ENCODE measurements at places on chromosomes 3 and 15.

DNA sequence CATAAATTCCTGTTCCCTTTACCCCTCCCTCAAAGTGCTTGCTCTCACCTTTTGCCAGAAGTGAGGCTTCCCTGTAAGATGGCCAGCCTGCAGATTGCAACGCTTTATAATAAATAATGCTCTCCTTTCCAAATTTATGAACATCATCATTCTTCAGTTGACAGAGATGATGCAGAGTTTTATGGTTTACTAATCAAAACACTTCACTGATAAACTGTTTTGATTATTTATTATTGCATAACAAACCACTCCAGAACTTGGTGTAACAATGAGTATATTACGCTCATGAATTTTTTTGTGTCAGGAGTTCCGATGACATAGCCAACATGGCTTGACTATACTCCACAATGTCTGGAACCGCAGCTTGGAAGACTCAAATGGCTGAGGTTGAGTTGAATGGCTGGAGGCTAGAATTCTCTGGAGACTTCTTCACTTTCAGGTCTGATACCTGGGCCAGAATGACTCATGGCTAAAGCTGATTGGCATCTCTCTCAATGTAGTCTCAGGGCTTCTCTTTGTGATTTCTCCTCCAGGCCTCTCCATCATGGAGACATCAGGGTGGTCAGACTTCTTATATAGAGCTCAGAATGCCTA is 27.3 kb upstream of the TGFBR2 start:
- no peak for DNase-seq

- DNase-seq, result no peak
Measured at GRCh38 chr3:62255758-62256157, 117.6 kb downstream of the FEZF2 start.

GRCh38 chr15:81809543-81809942 is 236.3 kb downstream of the MEX3B start:
- no peak for DNase-seq

DNA sequence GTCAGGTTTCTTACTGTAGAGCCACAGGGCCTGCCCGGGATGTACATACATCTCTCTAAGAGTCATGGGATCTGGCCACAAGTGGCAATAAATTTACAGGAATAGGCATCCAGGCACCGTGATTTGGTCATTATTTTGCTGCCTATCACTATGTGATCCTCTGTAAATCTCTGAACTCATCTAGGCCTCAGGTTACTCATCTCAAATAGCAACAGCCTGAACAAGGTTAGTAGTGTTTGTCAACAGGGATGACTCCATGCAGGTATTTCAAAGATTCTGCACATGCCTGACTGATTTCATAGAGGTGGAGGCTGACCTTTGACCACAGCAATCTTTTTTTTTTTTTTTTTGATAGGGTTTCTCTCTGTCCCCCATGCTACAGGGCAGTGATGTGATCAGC is 88.8 kb upstream of the TBL1XR1 start:
- DNase-seq, result no peak

DNA sequence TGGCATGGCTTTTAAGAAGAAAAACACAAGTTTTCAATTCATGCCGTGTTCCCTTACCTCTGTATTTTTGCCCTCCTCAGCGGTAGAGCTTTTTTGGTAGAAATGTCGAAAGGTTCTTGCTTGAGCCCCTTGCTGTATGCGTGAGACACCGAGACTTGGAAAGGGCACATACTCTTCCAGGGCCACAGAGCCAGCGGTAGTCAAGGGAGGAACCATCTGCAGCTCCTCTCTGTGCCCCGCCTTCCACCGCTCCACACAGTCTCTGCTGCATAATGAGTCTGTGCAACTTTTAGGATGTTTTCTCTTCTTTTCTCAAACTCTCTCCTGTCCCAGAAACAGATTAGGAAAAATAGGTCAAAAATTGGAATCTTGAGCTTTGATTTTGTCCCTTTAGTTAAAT is 77.5 kb downstream of the LPP start:
- DNase-seq, result no peak

DNA sequence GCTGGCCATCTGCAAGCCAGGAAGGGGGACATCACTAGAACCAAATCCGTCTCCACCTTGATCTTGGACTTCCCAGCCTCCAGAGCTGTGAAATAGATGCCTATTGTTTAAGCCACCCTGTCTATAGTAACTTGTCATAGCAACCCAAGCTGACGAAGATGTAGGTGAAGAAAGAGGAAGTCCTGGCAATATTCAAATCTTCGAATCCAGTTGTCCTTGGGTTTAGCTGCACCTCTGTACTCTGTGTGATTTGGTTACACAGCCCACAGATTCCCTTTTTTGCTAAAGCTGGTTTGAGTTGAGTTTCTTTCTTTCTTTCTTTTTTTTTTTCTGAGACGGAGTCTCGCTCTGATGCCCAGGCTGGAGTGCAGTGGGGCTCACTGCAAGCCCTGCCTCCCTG is 68.0 kb upstream of the XCR1 start:
- peak; percentile 61 for DNase-seq

DNA sequence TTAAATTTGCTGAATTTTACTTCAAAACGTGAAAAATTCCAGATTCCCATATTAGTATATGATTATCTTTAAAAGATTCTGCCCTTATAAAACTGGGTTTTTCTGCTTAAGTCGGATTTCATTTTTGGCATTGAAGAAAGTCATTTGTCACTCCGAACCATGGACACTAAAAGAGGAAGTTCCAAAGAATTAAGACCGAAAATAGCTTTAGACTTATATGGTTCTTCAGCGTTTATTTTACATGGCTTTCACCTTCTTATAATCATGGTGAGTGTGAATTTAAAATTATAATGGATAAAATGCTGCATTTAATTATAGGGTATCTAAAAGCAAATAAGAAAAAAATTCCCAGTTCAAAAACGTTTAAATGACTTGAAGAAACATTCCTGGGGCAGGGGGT is 1.0 kb downstream of the C3orf38 start:
- peak; percentile 49 for DNase-seq

DNA sequence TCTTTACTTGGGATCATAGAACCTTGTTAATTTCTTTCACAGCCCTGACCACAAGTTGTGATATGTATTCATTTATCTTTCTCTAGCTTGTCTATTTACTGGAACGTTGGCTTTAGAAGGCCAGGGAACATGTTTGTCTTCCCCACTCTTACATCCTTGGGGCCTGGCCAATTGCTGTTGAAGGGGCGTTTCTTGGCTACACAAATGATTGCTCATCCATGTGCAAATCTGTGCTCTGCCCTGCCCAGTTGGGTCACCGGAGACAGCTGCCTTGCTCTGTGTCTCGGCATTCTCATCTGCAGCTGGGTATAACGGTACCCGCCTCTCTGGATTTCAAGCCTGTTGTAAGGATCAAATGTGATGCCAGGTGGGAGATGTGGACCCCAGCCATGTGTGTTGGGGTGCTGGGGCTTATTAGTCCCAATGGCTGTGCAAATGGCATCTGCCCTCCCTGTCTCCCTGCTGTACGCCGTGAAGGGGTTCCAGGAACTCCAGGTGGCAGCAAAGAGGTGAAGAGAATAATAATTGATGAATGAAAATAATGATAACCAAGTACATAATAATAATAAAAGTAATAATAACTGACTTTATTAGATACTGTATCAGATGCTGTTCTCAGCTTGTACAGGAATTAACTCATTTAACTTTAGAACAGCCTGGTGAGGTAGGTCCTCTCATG is 24.0 kb upstream of the TLE3 start:
- DNase-seq, result no peak

- peak; percentile 89 for DNase-seq
Measured at GRCh38 chr3:65439641-65440284, 599.0 kb downstream of the MAGI1 start.

DNA sequence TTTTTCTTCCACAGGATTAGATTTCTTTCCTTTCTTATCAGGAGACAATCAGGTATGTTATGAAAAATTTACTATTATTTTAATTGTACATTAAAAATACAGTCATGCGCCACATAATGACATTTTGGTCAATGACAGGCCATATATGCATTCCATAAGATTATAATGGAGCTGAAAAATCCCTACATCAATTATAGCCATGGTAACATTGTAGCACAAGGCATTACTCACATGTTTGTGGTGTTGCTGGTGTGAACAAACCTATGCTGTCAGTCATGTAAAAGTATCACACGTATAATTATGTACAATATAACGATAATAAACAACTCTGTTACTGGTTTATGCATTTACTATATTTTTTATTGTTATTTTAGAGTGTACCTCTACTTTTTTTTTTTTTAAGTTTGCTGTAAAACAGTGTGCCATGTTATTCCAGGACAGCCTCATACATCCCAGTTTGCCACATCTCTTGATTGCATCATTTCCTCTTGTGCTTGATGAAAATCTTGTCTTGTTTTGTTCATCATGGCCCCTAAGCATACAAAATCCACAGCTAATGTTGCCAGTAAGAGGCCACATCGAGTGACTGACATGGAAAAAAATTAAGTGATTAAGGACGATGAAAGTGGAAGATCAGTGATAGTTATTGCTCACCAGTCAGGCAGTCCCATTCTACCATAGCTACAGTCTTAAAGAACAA is 21.4 kb downstream of the CALML4 start:
- DNase-seq, result no peak

- DNase-seq, result no peak
Measured at GRCh38 chr3:188915127-188915526, 256.6 kb upstream of the TPRG1 start.

- DNase-seq, result no peak
Measured at GRCh38 chr3:44125882-44126281, 115.8 kb upstream of the TOPAZ1 start.

GRCh38 chr3:27643355-27643754 is 78.8 kb downstream of the EOMES start:
- DNase-seq, result no peak

GRCh38 chr3:195093731-195094130 is 177.2 kb downstream of the XXYLT1 start:
- DNase-seq, result no peak

GRCh38 chr15:31025996-31026395 is 34.6 kb upstream of the MTMR10 start:
- no peak for DNase-seq

- no peak for DNase-seq
Measured at GRCh38 chr3:133998691-133999241, 31.0 kb downstream of the SLCO2A1 start.

- DNase-seq, result no peak
Measured at GRCh38 chr3:23402728-23403492, 199.8 kb downstream of the UBE2E2 start.

- no peak for DNase-seq
Measured at GRCh38 chr3:159607856-159608255, 380.8 kb upstream of the IL12A start.

GRCh38 chr15:57012556-57012955 is 94.1 kb downstream of the TCF12 start:
- DNase-seq, result no peak

DNA sequence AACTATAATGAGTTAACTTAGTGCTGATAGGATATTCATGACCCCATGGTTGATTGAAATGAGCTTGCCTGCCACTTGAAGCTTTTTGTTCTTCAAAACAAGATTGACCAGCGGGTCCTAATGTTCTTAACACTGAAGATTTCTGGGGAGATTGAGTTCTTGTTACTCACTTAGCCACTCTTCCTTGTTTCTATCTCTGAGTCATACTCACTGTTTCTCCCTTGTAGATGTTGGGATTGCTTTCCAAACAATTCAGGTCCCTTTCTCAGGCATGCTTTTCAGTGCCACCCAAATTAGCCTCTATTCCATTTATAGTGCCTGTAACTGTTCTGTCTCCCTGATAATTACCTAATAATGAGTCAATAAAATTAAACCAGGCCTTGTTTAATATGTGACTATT is 517.0 kb downstream of the SQOR start:
- DNase-seq, result no peak

- no peak for DNase-seq
Measured at GRCh38 chr3:193333229-193333628, 45.3 kb downstream of the ATP13A5 start.

DNA sequence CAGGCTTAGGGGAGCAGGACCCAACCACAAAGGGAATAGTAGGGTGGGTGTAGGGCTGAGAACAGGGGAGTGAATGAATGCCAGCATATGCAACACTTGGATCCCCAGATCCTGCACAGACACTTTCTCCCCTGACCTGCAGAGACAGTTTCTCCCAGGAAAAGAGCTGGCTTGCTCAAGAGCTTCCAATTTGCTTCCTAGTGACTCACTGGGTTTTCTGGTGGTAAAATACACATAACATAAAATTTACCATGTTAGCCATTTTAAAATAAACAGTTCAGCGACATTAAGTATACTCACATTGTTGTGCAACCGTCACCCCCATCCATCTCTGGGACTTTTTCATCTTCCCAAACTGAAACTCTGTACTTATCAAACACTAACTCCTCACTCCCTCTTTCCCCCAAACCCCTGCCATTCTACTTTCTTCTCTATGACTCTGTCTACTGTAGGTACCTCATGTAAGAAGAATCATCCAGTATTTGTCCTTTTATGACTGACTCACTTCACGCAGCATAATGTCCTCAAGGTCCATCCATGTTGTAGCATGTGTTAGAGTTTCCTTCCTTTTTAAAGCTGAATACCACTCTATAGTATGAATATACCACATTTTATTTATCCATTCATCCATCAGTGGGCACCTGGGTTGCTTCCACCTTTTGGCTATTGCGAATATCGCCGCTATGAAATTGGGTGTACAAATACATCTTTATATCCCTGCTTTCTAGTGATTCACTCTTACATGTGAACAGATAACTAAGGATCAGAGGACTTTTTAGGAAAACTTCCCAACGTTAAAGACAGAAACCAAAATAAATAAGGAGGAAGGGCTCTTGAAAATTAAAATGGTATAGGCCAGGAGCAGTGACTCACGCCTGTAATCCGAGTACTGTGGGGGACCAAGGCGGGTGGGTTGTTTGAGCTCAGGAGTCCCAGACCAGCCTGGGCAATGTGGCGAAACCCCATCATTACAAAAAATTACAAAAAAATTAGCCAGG is 95.6 kb upstream of the TJP1 start:
- no peak for DNase-seq

DNA sequence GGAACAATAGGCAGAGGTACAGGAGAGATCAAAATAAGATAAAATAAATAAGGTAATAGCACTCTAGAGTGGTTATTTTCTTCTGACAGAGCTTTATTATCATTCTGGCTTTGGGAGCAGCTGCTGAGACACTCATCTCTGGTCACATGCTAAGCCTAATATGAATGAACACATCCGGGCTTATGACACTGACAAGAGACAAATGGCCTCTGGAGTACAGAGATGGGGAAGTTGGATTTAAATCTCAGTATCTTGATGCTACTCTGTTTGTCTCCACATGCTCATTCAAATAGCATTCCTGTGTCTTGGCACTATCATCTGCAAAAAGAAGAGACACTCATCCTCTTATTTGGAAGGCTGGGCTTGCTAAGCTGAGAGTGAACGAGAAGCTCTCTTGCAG is 55.6 kb downstream of the TMEM45A start:
- no peak for DNase-seq

- no peak for DNase-seq
Measured at GRCh38 chr3:61172203-61172602, 79.0 kb downstream of the FHIT start.

DNA sequence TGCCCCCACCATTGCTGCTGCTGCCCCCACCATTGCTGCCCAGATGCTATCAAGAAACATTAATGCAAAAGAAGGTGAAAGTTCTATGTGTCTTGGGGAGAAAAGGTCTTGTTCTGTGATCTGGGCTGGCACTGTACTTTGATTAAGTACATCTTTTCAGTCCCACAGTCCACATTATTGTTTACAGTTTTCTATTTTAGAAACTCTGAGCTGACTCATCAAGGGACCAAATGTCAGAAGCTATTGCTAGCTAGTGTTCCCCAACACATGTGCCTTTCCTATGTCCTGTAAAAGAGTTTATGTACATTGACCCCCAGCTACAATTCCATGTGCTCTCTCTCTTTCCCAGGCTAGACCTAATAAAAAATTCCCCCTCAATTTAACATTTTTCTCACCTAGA is 264.7 kb upstream of the NECTIN3 start:
- no peak for DNase-seq

- no peak for DNase-seq
Measured at GRCh38 chr15:96505014-96505413, 174.5 kb downstream of the NR2F2 start.

Data from pons (tissue), 1 donor.